ENCODE measurements at places on chromosomes 4 and X.

- DNase-seq = no peak
Observed at GRCh38 chr4:109877400-109877799, 29.5 kb downstream of the LRIT3 start.

DNA sequence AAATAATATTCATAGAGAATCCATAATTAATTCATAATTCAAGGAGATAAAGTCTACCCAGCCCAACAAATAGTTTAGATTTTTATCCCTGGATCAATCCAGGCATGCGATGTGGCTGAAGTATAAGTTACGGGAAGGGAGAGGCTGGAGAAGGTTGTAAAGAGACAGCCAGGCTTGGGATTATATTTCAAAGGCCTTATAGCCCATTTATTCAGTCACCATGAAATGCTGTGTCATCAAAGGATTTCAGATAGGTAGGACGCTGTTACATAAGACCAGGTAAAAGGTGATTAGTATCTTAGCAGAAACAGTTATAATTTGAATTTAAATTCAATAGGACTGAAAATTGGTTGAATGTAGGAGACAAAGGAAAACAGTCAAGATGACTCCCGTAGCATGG lies 73.0 kb upstream of the NFKB1 start:
- no peak for DNase-seq

DNA sequence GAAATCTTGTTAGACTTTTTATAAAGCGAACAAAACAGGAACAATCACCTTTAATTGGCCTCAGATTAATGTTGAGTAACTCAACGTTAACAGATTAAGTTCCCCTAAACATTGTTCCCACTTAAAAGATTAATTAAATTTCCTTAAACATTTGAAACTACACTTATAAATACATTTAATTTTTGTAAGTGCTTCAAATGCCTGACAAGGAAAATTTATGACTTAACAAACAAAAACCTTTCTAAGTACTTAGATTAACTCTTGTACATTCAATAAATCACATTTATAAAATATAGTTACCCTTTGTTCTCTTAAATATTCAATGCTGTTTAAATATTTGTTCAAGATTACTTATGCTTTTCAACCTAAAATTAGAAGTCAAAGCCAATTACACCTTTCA lies 39.4 kb upstream of the OCIAD2 start:
- no peak for DNase-seq

- DNase-seq = peak; percentile 3
Observed at GRCh38 chrX:50920132-50920531, 9.6 kb downstream of the BMP15 start.

GRCh38 chr4:138103597-138104283 lies 138.4 kb downstream of the SLC7A11 start:
- DNase-seq = no peak

DNA sequence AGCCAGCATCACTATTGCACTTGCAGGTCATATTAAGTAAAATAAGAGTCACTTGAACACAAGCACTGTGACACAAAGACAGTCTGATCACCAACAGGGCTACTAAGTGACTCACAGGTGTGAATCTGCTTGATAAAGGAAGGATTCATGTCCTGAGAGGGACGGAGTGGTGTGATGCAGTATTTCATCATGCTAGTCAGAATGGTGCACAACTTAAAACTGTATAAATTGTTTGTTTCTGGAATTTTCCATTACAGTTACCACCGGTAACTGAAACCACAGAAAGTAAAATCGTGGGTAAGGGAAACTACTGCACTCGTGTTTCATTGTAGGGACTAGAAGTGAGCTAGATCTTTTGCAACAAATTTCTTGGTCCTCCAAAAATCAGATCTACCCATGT lies 109.7 kb downstream of the ELOVL6 start:
- no peak for DNase-seq

DNA sequence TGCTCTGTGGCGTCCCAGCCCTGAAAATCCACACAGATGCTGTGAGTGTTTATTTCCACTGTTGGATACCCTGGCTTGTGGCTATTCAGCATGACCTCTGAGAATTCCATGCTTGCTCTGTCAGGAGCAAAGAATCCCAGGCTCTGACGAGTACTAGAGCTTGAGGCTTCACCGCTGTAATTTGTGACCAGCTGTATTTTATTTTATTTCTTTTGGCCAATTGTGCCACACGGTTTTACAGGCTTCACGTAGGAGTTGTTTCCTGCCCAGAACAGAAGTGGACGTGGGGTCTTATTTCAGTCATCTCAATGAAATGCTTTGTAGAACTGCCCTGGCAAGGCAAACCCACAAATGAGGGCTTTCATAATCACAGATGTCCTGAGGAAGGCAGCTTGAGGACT lies 69.4 kb upstream of the CLDN34 start:
- DNase-seq = no peak

GRCh38 chr4:147787204-147787603 lies 55.3 kb downstream of the ARHGAP10 start:
- no peak for DNase-seq

DNA sequence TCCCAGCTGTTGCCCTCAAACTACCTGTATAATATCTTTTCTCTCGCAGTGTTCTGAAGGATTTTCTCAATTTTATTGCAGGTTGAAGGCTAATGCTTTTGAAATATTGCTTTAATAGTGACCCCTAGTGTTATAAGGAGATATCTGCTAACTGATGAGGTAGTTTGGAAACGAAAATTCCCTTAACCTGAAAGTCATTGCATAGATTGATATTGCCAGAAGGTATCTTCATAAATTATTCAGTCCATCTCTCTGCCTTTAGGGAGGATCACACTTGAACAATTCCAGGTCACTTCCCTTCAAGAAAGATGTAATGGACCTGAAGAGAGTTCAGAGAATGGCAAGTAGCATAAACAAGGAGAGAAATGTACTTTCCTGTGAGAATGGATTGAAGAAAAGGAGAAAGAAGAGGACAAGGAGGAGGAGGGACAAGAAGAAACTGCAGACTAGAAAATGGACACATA lies 44.1 kb downstream of the TIGD4 start:
- DNase-seq = peak; percentile 46

DNA sequence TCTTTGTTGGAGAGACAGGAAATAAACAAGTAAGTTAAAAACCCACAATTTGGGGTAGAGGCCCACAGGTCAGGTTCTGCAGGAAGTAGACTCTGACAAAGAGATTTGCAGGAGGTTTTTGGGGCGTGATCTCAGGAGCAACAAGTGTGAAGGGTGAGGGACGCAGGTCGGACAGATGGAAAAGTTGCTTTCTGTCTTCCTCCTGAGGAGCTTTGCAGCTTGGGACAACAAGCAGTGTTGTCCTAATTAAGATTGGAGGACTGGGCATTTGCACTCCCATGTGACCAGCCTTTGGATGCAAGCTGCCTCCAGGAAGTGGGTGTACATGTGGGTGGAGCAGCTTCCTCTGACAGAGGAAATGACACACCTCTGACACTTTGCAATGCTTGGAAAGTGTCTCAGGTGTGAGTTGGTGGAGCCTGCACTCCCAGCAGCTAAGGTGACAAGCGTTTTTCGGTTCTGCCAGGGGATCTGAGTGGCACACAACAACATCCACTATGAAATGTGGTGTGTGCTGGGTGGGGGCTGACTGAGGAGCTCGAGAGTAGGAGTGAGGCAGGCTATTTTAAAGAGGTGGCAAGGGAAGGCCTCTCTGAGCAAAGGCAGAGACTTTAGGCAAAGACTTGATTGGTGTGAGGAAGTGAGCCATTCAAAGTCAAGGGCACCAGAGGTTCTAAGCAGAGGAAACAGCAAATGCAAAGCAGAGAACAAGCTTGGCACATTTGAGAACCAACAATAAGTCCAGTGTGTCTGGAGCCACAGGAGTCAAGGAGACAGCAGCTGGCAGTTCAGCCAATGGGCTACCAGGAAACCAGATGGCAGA lies 339.8 kb upstream of the GATB start:
- peak; percentile 25 for DNase-seq

GRCh38 chr4:17066972-17067371 lies 168.5 kb upstream of the LDB2 start:
- no peak for DNase-seq

- DNase-seq = peak; percentile 53
Observed at GRCh38 chrX:10722851-10723250, 102.5 kb upstream of the MID1 start.

DNA sequence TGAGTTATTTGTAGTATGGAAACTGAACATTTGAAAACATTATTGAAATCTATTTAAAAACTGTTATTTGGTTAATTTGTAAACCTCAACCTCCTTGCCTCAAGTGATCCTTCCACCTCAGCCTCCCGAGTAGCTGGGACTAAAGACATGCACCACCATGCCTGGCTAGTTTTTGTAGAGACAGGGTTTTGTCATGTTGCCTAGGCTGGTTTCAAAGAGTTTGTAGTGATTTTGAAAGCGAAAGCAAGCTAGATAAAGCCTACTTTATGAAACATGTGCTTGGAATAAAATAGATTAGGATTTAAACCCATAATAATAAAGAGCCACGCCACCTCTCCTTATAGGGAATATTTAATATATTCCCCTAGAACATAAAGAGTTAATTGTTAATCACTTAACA lies 23.5 kb downstream of the ARSJ start:
- DNase-seq = no peak

- no peak for DNase-seq
Observed at GRCh38 chr4:109323348-109323747, 20.9 kb upstream of the COL25A1 start.

GRCh38 chrX:27336466-27337091 lies 126.6 kb downstream of the PPP4R3C start:
- DNase-seq = peak; percentile 61

- DNase-seq = no peak
Observed at GRCh38 chr4:110058677-110059076, 139.7 kb downstream of the ELOVL6 start.

DNA sequence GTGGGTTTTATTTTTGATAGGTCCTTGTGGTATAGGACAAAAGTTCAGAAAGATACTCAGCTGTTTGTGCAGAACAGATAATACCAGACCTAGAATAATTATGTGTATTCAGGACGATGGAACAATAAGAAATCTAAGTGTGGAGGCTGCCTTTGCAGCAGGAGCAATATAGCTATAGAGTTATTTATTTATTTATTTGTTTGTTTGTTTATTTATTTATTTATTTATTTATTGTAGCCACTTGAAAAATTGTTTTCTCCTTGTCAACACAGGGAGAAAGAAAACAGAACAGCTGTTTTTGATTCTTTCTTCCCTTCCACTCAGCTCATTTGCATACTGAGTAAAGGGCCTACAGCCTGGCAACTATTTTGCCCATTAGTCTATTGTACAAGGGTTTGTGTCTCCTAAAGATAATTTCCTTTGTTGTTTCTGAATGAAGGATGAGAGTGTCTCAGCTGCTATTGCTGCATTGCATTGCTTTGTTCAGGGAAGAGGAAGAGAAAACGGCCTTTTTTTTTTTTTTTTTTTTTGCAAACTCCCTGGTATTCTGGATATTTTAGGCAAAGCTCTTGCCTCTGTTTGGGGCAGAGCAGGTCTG lies 56.0 kb upstream of the ESX1 start:
- no peak for DNase-seq

- DNase-seq = no peak
Observed at GRCh38 chr4:8540586-8540985, 39.6 kb upstream of the GPR78 start.

DNA sequence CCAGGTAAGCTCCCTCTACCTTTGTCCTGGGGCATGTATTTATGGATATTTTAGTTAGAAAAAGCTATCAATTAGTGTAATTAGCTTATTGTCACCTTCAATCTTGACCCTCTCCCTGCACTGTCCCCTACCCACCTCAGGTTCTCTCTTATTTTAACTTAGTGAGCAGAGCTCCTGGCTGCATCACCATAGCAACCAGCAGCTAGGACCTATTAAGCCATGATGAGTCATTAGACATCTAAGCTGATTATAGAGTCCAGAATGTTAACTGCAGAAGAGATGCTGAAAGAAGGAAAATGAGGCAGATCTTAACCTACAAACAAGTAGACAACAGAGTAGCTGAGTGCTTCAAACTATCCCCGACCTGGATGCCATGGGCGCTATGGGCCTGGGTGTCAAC lies 36.6 kb downstream of the MAGEE2 start:
- no peak for DNase-seq
